Putamen (tissue), 1 donor: ENCODE measurements at places on chromosomes 3 and 15.

- DNase-seq: no peak
These were observed 17.4 kb downstream of the KAT2B start for GRCh38 chr3:20057612-20058180.

- DNase-seq: no peak
These were observed 21.5 kb downstream of the NR2F2 start for GRCh38 chr15:96351761-96352603.

- no peak for DNase-seq
These were observed 38.4 kb upstream of the TERB2 start for GRCh38 chr15:44918136-44918535.

DNA sequence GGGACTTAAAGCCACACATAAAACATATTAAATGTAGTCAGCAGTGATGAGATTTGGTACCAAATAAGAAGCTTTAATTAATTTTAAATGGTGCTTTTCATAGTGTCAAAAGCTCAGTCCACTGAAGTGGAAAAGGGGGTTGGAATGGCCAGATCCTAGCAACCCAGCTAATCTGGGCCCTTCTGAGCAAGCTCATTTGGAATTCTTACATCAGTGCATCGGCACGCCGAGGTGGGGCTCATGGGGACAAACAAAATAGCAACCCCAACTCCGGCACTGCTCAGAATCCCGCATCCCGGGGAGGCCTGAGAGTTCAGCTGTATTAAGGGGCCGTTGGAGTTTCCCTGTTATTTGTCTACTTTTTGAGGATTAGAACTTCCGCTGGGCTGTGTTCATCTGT lies 526.4 kb downstream of the SOX2 start:
- peak; percentile 75 for DNase-seq

GRCh38 chr15:88238618-88239430 lies 17.7 kb downstream of the NTRK3 start:
- DNase-seq: no peak

- DNase-seq: no peak
These were observed 250.9 kb downstream of the PLCL2 start for GRCh38 chr3:17135696-17136095.

DNA sequence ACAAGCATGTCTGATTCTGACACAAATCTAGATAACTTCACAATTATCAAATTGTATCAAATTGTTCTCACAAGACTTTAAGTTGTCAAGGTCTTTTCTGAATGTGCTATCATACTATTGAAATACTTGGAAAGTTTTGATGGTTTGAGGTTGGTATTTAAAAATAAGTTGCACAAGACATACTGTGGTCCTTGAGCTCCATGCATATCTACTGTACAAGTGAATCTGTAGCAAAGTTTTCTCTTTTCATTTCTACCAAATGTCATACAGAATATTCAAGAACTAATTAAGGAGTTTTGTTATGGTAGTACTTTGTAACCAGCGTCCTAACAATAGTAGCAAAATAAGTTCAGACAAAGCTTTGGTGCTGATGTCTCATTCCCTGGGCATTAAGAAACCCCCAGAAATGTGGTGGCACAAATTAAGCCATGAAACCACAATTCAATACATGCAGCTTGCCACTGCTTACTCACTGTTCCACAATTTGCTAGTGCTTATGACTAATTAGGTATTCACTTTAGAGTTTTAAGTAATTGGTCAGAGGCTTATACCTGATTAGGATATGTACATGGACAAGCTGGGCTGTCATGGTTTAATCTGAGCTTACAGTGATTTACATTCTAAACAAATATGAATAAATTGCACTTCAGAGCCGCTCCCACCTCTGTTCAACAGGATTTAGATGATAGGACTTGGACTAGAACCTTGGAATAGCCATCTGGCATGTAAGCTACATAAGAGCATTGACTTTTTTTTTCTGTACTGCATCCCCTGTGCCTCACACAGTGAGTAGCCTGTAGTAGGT lies 8.8 kb downstream of the TBC1D23 start:
- DNase-seq: no peak
